ENCODE measurements at places on chromosomes 3 and 15. TPM values are rescaled to one million over a fixed set of nuclear protein-coding genes. Genes with fewer than 3 reads are reported as not detected.

Gene DPPA4
- 7.2 TPM for polyA plus RNA-seq

DNA sequence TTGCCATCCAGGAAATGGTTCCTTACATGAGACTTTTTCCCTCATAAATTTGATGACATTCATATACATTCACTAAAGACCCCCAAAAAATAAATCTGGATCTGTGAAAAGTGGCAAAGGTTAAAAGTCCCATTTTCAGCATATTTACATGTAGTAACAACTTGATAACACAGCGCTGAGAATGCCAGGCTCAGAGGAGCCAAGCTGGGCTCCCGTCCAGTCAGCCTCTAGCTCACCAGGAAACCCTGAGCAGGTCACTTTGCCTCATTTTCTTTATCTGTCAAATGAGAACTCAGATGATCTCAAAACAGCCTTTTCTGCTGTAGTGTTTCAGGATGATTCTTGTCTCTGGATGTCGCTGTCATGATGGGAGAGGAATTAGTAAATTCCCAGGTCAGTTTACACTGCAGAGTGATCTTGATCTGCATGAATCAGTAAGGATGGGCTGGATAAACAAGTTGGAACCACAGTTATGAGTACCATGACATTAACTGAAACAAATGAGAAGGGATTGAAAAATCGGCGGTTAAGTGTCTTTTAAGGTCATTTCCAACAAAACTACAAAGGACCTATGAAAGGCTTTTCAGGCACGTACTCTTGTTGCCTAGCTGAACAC lies 82.8 kb downstream of the PPARG start:
- no peak for DNase-seq

- DNase-seq, result peak; percentile 12
Observed at GRCh38 chr3:8441969-8442559, 59.6 kb upstream of the LMCD1 start.

GRCh38 chr3:126782536-126782935 lies 78.5 kb downstream of the CHCHD6 start:
- no peak for DNase-seq
